Stimulated activated CD8-positive, alpha-beta memory T cell treated with anti-CD3 and anti-CD28 coated beads, Interleukin-4, amount 100 ng/mL, for 1 hour (primary cell): ENCODE measurements at places on chromosomes 5 and 9.

- DNase-seq, result no peak
These were observed 113.0 kb upstream of the PCA3 start for GRCh38 chr9:76651119-76651705.

- DNase-seq, result no peak
These were observed 247.6 kb downstream of the TMEM232 start for GRCh38 chr5:110478895-110479294.

- DNase-seq, result no peak
These were observed 93.2 kb downstream of the GLIS3 start for GRCh38 chr9:4206718-4207117.

GRCh38 chr5:31107091-31107518, 86.4 kb upstream of the CDH6 start:
- DNase-seq, result no peak

DNA sequence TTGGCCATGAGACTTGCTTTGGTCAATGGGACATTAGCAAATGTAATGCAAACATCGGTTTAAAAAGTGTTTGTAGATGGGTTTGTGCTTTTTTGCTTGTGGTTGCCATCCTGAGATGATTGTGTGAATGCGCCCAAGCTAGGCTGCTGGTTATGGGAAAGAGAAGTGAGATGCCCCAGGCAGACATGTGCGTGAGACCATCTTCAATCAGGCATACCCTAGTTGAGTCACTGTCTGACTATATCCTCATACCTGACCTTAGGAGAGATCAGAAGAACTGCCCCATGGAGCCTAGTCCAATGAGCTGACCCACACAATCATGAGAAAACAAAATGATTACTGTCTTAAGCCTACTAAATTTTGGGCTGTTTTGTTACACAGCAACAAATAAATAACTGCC, 36.8 kb upstream of the ZNF608 start:
- no peak for DNase-seq

DNA sequence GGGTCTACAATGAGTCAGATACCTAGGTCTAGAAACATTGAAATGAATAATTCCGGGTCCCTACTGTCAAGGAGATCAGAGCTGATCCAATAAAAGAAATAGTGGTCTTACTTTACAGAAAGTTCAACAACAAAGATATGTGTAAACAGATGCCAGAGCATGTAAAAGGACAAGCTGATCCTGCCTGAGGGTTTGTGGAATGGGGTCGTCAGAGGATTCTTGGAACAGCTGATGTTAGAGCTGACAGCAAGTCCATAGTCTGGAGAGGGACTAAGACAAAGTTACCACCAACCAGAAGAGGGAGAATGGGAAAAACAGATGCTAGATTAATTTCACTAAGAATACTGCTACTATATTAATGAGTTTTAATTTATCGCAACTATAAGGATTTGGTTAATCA, 71.5 kb downstream of the FREM1 start:
- DNase-seq, result no peak
